AG08396 (cell line): ENCODE measurements at places on chromosomes 16 and 17.

DNA sequence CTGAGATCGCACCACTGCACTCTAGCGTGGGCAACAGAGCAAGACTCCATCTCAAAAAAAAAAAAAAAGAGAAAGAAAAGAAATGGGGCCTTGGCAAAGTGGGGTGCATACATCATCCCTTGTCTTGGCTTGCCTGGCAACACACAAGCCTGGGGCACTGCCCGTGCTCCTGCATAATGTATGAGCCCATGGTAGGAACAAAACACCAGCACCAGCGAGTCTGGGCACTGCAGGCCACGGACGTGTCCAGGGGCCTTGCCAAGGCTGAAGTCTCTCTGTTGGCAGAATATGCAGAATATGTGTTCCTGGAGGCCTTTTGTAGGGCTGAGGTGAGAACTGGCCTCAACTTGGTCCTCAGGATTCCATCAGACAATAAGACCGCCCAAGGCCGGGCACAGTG, 15.7 kb upstream of the ALDOA start:
- no peak for DNase-seq

DNA sequence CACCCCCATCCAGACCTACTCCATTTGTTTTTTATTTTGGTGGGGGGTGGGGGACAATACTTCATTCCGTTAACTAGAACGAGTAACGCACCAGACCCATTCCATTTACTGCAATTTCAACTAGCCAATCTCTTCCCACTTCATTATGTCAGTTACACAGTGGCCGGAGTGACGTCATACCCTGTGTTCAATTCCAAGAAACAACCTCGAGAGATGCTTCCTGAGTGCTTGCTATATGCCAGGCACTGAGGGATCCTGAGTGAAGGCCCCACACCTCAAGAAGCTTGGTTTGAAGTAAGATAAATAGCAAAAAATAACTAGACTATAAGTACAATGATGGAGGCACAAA, 9.1 kb upstream of the SIAH1 start:
- no peak for DNase-seq

GRCh38 chr17:36057911-36058310, 6.2 kb upstream of the CCL18 start:
- DNase-seq = no peak

GRCh38 chr16:79269211-79269863, 331.2 kb downstream of the MAF start:
- DNase-seq = no peak

DNA sequence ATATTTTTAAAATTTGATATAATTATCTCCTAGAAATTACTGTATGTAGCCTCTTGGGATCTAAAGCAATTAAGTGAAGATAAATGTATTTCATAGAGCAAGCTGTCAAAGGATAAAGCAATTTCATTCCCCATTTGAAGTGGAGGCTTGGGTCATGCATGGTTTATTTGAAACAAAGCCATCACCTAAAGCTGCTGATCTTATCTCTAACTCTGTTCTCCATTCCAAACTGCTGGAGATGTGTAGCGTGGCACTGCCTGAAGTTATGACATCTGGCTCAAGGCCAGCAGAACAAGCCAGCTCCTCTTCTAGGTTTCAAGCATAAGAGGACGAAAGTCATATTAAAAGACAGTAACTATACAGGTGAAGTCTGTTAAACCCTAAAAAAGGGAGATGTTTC, 83.9 kb downstream of the HIC1 start:
- no peak for DNase-seq
